NCI-H1930 (cell line): ENCODE measurements at places on chromosomes 6 and 20.

- DNase-seq: no peak
Observed at GRCh38 chr20:51510169-51510568, 32.4 kb downstream of the NFATC2 start.

DNA sequence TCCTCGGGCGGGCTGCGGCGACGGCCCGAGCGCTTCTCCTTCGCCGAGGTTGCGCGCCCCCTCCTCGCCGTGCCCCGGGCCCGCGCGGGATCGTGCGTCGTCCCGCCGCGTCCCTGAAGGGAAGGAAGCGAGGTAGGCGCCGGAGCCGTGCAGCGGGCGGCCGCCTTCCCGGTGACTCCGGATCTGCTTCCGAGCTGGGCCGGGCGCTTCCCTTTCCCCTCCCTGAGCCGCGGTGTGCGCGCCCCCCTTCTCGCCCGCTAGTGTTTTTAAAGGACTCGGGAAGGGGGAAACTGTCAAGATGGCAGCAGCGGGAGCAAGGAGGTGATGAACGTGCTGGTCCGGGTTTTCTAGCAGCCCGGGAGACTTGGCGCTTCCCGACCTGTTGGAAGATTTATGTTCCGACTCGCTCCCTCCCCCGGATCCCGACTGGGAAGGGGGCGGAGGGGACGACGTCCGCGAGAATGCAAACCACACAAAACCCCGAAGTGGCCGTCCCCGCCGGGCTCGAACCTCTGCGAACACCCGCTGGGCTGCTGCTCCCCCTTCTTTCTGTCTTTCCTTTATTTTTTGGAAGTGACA is 744 bp upstream of the FOXO3 start:
- DNase-seq: peak; percentile 40

DNA sequence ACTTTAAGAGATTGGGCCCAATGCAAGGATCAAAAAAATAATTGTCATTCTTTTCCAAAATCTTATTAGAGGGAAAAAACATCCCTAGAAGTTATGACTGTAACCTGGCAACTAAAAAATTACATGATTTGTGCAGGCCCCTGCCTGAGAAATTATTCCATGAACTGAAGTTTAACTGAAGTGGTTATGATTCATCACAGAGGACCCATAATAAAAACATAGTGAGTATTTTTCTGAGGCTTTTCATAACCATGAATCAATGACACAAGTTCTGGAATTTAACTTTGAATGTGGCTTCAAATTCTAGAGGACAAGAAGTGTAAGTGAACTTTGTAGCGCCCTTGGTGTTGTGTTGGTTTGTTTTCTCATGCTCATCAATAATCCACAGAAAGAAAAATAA is 31.1 kb upstream of the CARMIL1 start:
- no peak for DNase-seq

- no peak for DNase-seq
Observed at GRCh38 chr6:1536526-1537429, 72.9 kb upstream of the FOXC1 start.

DNA sequence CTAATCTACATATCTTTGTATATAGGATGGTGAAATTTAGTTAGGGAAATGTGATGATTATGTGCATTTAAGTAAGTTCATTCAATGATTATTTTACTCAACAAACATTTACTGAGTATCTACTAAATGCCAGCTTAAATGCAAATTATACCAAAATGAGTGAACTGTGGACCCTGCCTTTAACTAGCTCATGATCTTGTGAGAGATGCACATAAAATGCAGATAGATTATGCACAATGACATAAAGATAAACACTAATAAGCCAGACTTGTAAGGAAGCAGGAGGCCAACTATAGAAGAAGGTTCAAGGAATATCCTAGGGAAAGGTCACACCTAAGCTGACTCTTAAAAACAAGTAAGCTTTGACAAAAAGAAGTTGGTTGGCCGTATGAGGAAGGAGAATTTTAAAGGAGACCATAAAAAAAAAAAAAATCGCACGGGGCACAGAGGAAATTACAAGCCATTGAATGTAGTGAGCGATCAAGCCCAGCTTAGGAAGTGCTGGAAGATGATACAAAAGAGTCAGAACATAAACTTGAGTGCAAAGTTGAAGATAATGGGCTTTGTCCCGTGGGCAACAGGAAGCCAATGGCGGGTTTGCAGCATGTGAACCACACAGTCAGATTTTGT is 107.9 kb downstream of the NRSN1 start:
- no peak for DNase-seq
